ENCODE measurements at places on chromosomes 2 and 18.

DNA sequence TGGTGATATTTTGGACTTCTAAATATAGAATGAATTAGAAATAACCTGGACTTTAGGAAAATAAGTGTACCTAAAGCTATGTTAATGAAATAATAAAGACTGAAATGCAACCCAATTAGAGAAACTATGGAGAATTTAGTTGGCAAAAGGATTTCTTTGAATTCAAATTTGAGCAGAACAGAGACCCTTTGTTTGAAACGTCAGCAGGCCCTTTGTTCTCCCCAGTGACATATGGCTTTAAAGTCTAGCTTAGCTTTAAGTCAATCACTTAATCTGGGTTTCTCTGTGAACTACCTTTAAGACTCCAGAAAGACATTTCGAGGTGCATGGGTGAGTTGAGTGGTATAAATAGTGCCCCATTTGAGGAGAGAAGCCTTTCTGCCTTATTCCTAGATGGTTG is 130.5 kb upstream of the CREB1 start:
- DNase-seq, result peak; percentile 62

- no peak for DNase-seq
These were observed 245.6 kb downstream of the FAM210A start for GRCh38 chr18:13480571-13481255.

DNA sequence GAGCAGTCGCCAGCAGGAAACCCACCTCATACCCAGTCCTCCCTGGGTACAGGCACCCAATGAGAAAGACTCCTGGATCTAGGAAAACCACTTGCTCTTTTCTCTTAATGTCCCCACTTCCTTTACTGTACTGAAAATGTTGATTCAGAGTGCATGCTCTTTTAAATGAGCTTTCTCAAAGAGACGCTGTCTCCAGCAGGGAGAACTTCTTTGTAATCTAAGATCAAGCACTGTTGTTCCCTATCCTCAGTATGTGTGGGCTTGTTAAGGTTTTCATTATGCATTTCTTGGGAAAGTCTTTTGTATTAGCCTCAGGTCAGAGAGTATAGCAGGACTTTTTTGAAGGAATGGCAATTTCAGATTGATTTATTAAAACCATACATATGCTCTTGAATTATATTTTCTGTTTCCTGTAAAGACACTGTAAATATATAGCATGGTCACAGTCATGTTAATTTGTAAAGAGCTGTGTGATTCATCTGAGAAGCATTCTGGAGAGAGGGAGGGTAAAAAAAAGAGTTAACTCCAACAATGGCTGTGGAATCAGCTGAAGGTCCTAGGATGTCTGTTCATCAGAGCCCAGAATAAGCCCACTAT is 178.1 kb downstream of the MGAT5 start:
- peak; percentile 29 for DNase-seq

- peak; percentile 36 for DNase-seq
These were observed 4.7 kb downstream of the EEF1B2 start for GRCh38 chr2:206164261-206164862.

DNA sequence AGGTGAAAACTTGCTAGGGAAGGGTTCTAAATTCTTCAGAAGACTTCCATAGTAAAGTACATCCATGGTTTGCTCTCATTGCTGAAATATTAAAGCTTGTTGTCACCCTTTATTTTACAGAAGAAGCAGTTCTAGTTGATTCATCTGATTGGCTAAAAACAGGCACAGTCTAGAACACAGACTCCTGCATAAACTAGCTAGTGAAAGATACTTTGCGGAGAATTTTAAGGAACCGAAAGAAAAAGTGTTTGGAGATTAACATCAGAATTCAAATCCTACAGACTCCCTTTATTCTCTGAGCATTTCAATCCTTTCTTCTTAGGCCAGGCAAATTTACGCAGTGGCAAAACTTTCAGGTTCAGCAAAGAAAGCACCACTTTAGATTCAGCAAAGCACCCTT is 1076.5 kb upstream of the ZEB2 start:
- DNase-seq, result no peak

GRCh38 chr2:176491172-176491904 is 222.1 kb downstream of the MTX2 start:
- no peak for DNase-seq

All from neural progenitor cell (in vitro differentiated cells).